ENCODE measurements at places on chromosomes 2 and 18.

GRCh38 chr2:75361486-75361885 is 162.2 kb upstream of the TACR1 start:
- no peak for DNase-seq

DNA sequence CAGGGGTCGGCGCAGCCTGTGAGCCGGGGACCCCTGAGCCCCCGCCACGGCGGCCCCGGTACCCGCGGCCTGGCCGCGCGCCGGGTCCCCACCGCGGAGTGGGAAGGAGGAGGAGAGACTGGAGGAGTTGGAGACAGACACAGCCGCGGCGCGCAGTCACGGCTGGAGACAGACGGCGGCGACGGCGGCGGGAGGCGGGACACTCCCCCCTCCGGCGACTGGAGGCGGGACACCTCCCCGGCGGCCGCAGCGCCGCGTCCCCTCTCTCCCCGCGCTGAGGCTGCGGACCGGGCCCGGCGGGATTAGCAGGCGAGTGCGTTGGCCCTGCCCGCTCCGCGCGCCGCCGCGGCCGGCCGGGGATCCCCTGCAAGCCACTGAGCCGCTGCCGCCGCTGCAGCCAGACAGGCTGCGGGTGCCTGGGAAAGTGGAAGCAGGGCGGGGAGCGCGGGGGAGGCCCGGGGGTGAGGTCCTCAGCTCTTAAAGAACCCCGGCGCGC is 1.0 kb upstream of the LDLRAD4 start:
- DNase-seq, result no peak

DNA sequence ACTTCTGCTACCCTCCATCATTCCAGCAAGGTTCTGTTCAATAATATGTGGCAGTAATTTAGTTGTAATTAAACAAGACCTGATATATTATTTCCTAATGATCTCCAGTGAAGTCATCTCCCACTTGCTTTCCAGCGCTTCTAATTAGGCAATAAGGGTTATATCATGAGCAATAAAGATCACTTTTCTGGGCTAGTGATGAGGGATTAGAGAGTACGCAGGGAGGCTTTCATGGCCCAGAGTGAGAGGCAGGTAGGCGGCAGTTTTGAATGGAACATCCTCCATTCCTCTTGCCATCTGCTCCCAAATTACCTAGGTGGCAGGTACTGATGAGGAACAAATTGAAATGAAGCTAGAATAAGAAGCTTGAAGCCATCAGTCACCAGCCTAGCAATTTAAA is 358.1 kb upstream of the SYT4 start:
- DNase-seq, result no peak

DNA sequence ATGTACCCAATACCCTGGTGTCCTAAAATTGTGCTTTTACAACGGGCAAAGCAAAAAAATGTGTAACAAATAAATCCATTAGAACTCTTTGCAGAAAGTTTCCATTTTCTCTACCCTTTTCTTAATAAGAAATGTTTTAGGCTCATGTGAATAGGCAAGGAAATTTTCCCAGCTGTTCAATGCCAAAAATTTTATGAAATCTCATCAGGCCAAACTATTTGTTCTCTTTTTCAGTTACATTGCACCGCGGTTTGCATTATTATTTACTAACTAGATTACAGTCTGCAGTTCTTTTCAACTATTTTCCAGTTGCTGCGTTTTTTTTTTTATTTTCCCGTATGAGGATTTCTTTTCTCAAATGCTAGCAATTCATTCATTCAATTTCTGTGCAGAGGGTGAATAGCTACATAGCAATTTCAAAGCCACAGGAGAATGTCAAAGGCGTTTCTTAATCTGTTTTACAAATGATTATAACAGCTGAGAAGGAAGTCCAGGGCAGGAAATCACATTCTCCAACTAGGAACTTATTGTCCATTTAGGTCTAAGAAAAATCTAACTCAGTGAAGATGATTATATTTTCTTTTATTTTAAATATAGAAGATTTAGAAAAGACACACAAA is 367.5 kb upstream of the MMADHC start:
- DNase-seq, result no peak

DNA sequence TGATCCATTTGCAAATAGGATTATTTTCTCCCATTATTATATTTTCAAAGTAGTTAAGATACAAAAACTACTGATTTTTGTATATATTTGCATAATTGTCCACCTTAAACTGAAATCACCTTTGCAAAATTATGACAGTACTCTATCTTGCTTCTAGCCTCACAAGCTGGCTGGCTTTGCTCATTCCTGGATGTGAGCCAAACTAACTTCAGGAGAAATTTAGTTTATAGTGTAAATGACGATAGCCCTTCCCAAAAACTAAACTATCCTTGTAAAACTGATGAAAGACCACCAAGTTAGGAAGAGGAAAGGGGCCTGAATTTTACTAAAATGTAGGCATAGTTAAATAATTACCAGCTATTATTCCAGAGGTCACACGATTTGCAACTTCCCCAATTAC is 87.3 kb downstream of the ADD2 start:
- DNase-seq, result no peak

DNA sequence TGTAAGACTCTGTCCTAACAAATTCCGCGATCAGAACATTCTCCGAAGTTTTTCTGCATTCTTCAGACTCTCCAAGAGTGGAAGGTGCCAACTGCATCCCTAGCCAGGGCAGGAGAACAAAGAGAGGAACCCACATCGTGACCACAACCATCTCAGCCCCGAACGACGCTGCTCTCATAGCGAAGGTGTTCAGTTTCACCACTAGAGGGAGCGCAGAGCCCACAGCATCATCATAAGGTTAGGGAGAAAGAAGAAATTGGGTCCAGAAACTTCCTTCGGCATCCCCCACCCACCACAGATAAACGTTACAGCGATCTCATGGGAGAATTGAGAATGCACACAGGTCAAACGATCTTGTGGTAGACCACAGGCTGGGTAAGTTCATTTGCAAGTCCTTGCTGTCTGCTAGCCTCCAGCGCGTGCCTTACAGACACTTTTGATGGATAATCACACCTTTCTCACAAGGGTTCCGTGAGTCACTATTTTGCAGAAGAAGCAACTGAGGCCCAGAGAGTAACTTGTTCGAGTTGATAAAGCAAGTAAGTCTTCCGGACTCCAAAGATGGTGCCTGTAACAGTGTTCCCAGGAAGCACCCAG is 53.7 kb upstream of the ARL4C start:
- DNase-seq, result no peak

DNA sequence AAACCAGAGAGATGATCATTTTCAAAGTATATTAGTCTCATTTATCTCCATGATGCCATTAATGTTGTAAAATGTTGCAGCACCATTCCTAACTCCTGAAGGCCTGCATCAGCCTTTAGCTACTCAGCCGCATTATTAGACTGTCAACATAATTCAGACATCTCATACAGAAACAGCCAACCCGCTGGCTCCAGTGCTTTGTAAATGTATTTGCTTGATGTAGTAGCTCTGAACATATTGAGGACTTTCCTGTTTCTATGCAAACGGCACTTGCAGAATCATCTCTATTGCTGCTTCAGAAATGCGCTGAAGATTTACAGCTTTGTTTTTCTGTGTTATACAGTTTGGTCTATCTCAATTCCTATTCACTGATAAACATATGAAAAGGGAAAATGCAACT is 372.2 kb downstream of the DSEL start:
- no peak for DNase-seq

DNA sequence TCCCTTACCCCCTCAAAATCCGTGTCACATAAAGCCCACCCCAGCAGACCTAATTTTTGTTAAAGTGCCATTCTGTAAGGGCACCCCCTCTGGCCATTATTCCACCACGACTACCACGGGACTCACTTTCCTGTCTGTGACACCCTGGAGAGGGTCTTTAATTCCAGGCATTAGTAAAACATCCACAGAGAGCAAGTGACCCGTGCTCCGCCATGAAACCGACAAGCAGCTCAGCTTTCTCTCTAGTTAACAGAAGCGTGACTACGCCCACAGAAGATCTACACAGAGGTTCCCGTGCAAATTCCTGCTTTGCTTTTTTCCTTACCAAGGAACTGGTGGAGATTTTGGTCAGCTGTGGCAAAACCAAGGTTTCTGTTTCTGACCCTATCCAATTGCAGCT is 4.4 kb downstream of the SIGLEC15 start:
- no peak for DNase-seq

DNA sequence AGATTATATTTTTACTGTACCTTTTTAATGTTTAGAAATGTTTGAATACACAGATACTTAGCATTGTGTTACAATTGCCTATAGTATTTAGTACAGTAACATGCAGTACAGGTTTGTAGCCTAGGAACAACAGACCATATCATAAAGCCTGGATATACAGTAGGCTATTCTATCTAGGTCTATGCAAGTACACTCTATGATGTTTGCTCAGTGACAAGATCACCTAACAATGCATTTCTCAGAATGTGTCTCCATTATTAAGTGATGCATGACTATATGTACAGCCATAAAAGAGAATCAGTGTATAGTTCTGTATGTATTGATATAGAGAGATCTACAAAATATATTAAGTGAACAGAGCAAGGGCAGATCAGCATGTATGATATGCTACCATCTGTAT is 616.4 kb downstream of the XIRP2 start:
- DNase-seq, result no peak

GRCh38 chr2:218516614-218517013 is 51.5 kb downstream of the USP37 start:
- no peak for DNase-seq

DNA sequence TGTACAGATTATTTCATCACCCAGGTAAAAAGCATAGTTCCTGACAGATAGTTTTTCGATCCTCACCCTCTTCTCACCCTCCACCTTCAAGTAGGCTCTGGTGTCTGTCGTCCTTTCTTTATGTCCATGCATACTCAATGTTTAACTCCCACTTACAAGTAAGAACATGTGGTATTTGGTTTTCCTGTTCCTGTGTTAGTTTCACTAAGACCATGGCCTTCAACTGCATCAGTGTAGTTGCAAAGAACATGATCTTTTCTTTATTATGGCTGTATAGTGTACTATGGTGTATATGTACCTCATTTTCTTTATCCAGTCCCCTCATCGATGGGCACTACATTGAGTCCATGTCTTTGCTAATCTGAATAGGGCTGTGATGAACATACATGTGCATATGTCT is 184.2 kb downstream of the KCNJ3 start:
- no peak for DNase-seq

DNA sequence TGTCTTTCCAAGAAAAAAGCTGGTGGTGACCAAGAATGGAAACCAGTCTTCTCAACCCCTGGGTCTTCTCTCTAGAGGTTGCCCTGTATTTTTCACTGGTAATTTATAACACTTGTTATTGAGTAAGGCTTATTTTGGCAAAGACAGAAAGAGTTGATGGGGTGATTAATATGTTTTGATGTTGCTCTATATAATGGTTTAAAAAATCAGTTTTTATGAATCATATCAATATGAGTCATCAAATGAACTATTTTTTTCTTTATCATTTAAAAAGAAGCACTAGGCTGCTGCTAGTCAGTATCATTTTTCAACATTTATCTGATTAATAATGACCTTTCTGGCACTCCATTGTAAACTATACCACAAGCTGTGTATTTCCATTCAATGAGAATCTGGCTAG is 1142.2 kb downstream of the LRP1B start:
- no peak for DNase-seq

DNA sequence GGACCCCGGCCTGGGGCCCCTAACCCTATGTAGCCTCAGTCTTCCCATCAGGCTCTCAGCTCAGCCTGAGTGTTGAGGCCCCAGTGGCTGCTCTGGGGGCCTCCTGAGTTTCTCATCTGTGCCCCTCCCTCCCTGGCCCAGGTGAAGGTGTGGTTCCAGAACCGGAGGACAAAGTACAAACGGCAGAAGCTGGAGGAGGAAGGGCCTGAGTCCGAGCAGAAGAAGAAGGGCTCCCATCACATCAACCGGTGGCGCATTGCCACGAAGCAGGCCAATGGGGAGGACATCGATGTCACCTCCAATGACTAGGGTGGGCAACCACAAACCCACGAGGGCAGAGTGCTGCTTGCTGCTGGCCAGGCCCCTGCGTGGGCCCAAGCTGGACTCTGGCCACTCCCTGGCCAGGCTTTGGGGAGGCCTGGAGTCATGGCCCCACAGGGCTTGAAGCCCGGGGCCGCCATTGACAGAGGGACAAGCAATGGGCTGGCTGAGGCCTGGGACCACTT is 16.4 kb downstream of the EMX1 start:
- no peak for DNase-seq

DNA sequence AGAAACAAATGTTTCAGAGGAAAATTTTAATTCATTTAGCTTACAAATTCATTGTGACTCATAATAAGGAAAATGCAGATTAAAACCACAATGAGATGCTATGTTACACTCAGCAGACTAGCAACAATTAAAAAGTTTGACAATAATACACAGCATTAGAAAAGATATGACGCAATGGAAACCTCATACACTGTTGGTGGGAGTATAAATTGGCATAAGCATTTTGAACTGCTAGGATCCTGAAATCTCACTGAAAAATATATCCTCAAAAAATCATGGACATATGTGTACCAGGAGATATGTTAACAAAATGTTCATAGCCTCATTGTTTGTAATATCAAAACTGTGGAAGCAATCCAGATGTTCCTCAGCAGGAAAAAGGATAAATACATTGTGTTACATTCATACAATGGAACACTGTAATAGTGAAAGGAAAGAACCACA is 13.7 kb downstream of the CALCRL start:
- no peak for DNase-seq

DNA sequence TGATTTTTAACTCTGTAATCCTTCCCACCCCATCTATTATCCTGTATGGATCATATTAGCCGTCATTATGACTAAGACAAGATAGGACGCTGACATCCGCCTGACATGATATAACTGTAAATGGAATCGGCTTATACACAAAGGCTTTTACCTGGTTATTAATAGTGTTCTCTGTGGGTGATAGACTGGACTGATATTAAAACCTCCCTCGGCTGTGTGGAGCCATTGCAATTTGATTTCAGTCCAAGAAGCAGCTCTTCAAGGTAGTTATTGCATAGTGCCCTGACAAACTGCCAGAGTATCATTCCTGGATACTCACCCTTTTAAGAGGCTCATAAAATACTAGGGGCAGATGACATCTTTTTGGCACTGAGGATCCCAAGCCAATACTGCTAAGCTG is 226.1 kb upstream of the HNRNPA3 start:
- no peak for DNase-seq

GRCh38 chr2:171410101-171410500 is 23.7 kb downstream of the METTL8 start:
- DNase-seq, result no peak

DNA sequence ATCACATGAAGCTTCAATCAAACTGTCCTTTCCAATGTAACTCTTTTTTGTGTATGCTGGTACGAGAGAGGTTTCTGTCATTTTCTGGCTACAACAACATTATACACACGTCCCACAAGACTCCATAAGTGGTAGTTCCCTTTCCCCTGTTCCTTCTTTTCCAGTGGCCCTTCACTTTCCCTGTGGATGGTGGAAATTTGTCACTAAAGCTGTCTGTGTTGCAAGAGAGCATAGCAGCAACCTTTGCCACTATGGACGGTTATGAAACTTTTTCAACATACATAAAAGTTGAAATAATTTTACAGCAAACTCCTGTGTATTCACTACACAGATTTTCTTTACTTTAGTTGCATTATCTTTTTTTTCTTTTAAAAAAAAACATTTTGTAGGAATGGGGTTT is 18.7 kb downstream of the DBI start:
- DNase-seq, result no peak

- DNase-seq, result no peak
Observed at GRCh38 chr2:130814931-130815680, 21.6 kb upstream of the ARHGEF4 start.
